ENCODE measurements at places on chromosomes 11 and 22.

GRCh38 chr22:38244106-38244505 is 28.7 kb downstream of the TMEM184B start:
- DNase-seq = no peak

- DNase-seq = no peak
Observed at GRCh38 chr11:130020323-130020722, 17.7 kb upstream of the PRDM10 start.

- DNase-seq = no peak
Observed at GRCh38 chr11:72634472-72635095, 39.6 kb downstream of the PDE2A start.

- DNase-seq = no peak
Observed at GRCh38 chr22:17873116-17873515, 98.8 kb upstream of the BID start.

DNA sequence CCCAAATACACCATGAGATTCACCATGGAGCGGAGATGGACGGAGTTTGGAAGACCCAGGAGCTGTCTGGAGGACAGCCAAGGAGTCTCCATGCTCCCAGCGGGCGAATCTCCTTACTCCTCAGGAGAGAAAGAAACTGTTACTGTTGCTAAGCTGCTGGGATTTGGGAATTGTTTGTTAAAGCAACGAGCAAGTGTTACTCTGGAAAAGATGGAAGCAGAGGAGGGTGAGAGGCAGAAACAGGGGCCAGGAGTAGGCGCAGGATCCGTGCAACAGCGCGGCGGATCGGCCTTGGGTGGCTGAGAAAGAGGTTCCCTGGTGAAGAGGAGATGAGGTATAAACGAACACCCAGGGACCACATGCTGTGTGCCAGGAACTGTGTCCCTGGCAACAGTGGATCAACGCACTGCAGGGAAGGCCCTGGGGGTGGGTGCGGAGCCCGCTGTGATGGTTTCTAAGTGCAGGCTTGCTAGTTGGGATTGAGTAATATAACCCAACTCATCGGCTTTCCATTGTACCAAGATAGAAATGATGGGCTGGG is 1436.4 kb downstream of the BRD1 start:
- no peak for DNase-seq

DNA sequence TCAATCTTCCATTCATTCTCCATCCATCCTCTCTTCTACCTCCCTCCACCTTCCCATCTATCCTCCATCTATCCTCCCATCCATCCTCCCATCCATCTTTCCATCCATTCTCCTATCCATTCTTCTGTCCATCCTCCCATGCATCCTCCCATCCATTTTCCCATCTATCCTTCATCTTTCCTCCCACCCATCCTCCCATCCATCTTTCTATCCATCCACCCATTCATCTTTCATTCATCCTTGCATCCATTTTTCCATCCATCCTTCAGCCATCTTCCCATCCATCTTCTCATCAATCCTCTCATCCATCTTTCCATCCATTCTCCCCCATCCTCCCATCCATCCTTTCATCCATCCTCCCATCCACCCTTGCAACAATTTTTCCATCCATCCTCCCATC is 27.5 kb downstream of the IGLL1 start:
- no peak for DNase-seq

GRCh38 chr11:73216465-73216864 is 1.6 kb upstream of the P2RY2 start:
- DNase-seq = no peak

DNA sequence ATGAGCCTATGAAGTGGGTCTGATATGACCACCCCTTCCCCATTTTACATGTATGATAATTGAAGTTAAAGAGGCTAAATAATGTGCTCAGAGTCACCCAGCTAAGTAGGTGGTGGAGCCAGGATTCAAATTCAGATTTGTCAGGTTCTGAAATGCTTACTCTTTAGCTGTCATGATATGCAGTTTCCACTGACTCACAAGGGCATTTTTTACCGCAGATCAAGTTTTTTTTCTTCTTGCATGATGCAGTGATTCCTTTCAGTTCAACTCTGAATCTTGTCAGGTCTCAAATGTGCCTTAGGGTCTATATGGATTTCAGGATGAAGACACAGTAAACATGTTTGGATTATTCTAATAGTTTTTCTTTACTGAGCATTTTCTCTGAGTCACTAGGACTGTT is 12.6 kb upstream of the TRIM44 start:
- DNase-seq = no peak

GRCh38 chr11:45900916-45901617 is 6.0 kb downstream of the FREY1 start:
- no peak for DNase-seq

DNA sequence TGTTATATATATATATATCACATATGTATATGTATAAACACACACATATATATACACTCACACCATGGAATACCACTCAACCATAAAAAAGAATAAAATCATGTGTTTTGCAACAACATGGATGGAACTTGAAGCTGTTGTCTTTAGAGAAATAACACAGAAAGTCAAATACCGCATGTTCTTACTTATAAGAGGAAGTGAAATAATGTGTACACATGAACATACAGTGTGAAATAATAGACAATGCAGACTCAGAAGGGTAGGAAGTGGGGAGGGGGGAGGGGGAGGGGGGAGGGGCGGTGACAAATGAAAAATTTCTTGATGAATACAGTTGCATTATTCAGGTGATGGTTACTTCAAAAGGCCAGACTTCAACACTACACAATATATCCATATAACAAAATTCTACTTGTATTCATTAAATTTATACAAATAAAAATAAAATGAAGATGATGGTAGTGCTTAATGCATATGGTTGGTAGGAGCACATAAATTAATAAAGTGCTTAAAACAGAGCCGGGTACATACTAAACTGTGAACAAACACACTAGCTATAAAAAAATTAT is 5.8 kb upstream of the OR5B2 start:
- DNase-seq = no peak

- no peak for DNase-seq
Observed at GRCh38 chr22:42388130-42388797, 43.9 kb downstream of the NFAM1 start.

GRCh38 chr11:71198141-71198822 is 54.1 kb downstream of the SHANK2 start:
- DNase-seq = no peak

- no peak for DNase-seq
Observed at GRCh38 chr22:39543095-39543494, 10.5 kb upstream of the RPS19BP1 start.

GRCh38 chr11:98736833-98737232 is 283.9 kb upstream of the CNTN5 start:
- no peak for DNase-seq

DNA sequence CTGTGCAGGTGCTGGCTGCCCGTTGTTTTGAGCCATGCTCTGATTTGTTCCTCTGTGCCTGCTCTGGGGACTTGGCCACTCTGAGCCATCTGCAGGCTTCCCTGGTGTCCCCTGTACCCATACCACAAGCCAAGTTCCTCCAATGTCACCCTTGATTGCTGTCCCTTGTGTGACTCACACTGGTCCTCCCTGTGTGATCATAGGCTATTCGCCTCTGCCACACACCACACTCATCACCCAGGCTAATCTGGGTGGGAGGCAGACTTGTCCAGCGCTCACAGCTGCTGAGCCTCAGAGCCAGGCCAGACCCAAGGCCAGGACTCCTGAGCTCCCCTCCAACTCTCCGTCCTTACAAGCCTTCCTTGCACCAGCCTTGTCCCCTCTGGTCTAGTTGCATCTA is 31.7 kb downstream of the IGF2 start:
- no peak for DNase-seq

- DNase-seq = no peak
Observed at GRCh38 chr22:17853073-17853472, 78.8 kb upstream of the BID start.

- no peak for DNase-seq
Observed at GRCh38 chr11:126058105-126058874, 4.4 kb downstream of the CDON start.

- DNase-seq = no peak
Observed at GRCh38 chr11:8063324-8063723, 17.7 kb upstream of the TUB start.
